ENCODE measurements at places on chromosomes 1 and 21. TPM values are rescaled to one million over a fixed set of nuclear protein-coding genes. Genes with fewer than 3 reads are reported as not detected.

C1orf21 gene
- total RNA-seq, result 75.7 TPM

ANXA9 gene
- not detected for total RNA-seq

RXFP4 gene
- total RNA-seq, result not detected

SUCO gene
- 22.7 TPM for total RNA-seq

ADAMTS5 gene
- 1.8 TPM for total RNA-seq

PDPN gene
- total RNA-seq, result 45.1 TPM

KRTAP10-12 gene
- not detected for total RNA-seq

ETV3L gene
- total RNA-seq, result not detected

TRIM67 gene
- 0.09 TPM for total RNA-seq

- no peaks in the 10 kb centered on the region for H3K27me3 ChIP-seq
- no peaks in the 10 kb centered on the region for H3K4me1 ChIP-seq
- H3K36me3 ChIP-seq, result no peaks in the 10 kb centered on the region
- no peak for DNase-seq
- no peak overlapping the region for H3K4me3 ChIP-seq
- H3K27ac ChIP-seq, result no peak overlapping the region
Measured at GRCh38 chr21:42503711-42504110, 7.7 kb upstream of the RSPH1 start.

DNA sequence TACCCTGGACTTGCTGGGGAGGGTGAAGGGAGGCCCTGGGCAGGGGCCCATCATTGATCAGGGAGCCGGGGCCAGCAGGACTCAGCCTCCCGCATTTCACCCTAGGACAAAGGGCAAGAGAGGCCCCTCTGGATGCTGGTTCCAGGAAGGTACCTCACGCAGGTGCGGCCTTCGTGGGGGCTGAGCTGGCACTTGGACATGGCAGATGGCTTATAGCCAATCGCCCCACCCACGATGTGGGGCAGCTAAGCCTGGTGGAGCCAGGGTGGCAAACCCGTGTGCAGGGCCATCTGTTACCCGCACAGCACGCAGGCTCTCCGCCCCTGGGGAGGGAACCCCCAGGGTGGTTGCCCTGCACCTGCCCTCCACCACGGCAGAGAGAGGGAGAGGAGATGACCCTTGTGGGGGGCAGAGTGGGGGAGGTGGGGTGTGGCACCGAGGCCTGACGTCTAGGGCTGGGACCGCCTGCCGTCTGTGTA is 2.5 kb downstream of the TFF3 start:
- no peaks in the 10 kb centered on the region for H3K36me3 ChIP-seq
- no peaks in the 10 kb centered on the region for H3K4me1 ChIP-seq
- no peak overlapping the region for H3K4me3 ChIP-seq
- H3K27me3 ChIP-seq, result peaks cover 33% of the 10 kb centered on the region
- DNase-seq, result no peak

GRCh38 chr21:34536820-34537219 is 24.8 kb upstream of the KCNE1 start:
- H3K27ac ChIP-seq, result no peak overlapping the region
- no peak for DNase-seq
- H3K4me3 ChIP-seq, result no peak overlapping the region
- no peaks in the 10 kb centered on the region for H3K27me3 ChIP-seq
- peaks cover 19% of the 10 kb centered on the region for H3K4me1 ChIP-seq
- no peaks in the 10 kb centered on the region for H3K36me3 ChIP-seq

DNA sequence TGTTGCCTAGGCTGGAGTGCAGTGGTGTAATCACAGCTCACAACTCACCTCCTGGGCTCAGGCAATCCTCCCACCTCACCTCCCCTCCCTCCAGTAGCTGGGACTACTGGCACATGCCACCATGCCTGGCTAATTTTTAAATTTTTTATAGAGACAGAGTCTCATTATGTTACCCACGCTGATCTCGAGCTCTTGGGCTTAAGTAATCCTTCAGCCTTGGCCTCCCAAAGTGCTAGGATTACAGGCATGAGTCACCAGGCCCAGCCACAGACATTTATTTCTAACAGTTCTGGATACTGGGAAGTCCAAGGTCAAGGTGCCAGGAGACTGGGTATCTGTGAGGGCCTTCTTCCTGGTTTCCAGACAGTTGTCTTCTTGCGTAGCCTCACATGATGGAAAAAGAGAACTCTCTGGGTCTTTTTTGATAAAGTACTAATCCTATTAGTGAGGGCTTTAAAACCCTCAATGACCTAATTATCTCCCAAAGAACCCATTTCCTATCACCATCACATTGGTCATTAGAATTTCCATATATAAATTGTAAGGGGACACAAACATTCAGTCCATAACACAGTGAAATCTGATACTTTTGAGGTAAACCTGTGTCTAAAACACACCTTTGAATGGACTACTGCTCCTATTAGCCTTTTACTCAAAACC is 67.9 kb downstream of the PHACTR4 start:
- H3K36me3 ChIP-seq, result no peaks in the 10 kb centered on the region
- no peaks in the 10 kb centered on the region for H3K27me3 ChIP-seq
- peak overlapping the region; percentile 58 for H3K4me3 ChIP-seq
- no peak for DNase-seq

- no peak overlapping the region for H3K4me3 ChIP-seq
- no peaks in the 10 kb centered on the region for H3K27me3 ChIP-seq
- H3K27ac ChIP-seq, result no peak overlapping the region
- no peaks in the 10 kb centered on the region for H3K4me1 ChIP-seq
Measured at GRCh38 chr1:172997941-172998361, 52.8 kb downstream of the TNFSF18 start.

GRCh38 chr1:86016076-86016759 is 140.4 kb downstream of the COL24A1 start:
- no peak overlapping the region for H3K4me3 ChIP-seq
- H3K36me3 ChIP-seq, result no peaks in the 10 kb centered on the region
- no peak for DNase-seq
- H3K4me1 ChIP-seq, result no peaks in the 10 kb centered on the region

GRCh38 chr1:240612811-240613210 is 856 bp upstream of the GREM2 start:
- no peak overlapping the region for H3K4me3 ChIP-seq
- peaks cover 49% of the 10 kb centered on the region for H3K27me3 ChIP-seq
- H3K4me1 ChIP-seq, result peaks cover 10% of the 10 kb centered on the region
- no peak overlapping the region for H3K27ac ChIP-seq

GRCh38 chr21:43343992-43344886 is 82.7 kb downstream of the SIK1 start:
- DNase-seq, result no peak
- H3K36me3 ChIP-seq, result no peaks in the 10 kb centered on the region
- H3K27me3 ChIP-seq, result no peaks in the 10 kb centered on the region

- H3K27me3 ChIP-seq, result no peaks in the 10 kb centered on the region
- H3K36me3 ChIP-seq, result peaks cover 96% of the 10 kb centered on the region
- DNase-seq, result no peak
- H3K27ac ChIP-seq, result no peak overlapping the region
Measured at GRCh38 chr21:45279446-45280177, 8.1 kb downstream of the POFUT2 start.

GRCh38 chr1:31701091-31701736 is 2.6 kb downstream of the COL16A1 start:
- no peaks in the 10 kb centered on the region for H3K27me3 ChIP-seq
- no peak overlapping the region for H3K4me3 ChIP-seq
- H3K4me1 ChIP-seq, result peaks cover 58% of the 10 kb centered on the region
- peak overlapping the region; percentile 90 for H3K27ac ChIP-seq
- peaks cover 20% of the 10 kb centered on the region for H3K36me3 ChIP-seq

DNA sequence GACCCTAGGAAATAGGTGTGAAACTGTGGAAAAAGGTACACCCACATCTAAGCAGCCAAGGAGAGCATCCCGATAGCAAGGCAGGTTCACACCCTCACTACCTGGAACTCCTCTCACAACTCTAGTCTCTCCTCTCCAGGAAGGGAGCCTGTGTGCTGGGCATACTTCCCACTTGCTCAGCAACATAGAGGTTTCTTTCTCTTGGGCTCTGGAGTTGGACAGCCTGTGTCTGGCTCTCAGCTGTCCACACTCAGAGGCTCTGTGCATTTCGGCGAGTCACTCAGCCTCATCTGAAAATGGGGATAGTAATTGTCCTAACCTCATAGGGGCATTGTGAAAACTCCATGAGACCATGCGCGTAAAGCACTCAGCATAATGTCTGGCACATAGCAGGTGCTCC is 29.6 kb upstream of the VWA5B1 start:
- H3K36me3 ChIP-seq, result no peaks in the 10 kb centered on the region
- H3K27ac ChIP-seq, result no peak overlapping the region
- H3K4me1 ChIP-seq, result no peaks in the 10 kb centered on the region

- H3K4me1 ChIP-seq, result peaks cover 6% of the 10 kb centered on the region
- no peak for DNase-seq
- no peaks in the 10 kb centered on the region for H3K27me3 ChIP-seq
- no peak overlapping the region for H3K4me3 ChIP-seq
- no peak overlapping the region for H3K27ac ChIP-seq
Measured at GRCh38 chr1:246157516-246157915, 349.6 kb downstream of the SMYD3 start.

DNA sequence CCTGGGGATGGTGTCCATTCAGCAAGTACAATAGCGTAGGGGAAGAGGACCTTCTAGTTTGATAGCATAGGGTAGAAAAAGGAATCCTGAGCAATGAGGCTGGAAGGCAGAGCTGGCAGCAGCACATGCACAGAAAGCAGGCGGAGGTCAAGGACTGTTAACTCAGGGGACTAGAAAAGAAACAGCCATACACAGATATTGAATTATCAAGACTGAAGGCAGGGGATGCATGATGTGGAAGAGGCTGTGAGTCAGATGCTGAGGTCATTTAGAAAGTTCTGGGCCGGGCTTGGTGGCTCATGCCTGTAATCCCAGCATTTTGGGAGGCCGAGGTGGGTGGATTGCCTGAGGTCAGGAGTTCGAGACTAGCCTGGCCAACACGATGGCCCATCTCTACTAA is 65.6 kb downstream of the OPTC start:
- H3K27ac ChIP-seq, result peak overlapping the region; percentile 67
- H3K4me1 ChIP-seq, result peaks cover 41% of the 10 kb centered on the region
- no peaks in the 10 kb centered on the region for H3K27me3 ChIP-seq

GRCh38 chr1:224528900-224529299 is 87.2 kb upstream of the CNIH3 start:
- no peak overlapping the region for H3K4me3 ChIP-seq
- no peaks in the 10 kb centered on the region for H3K36me3 ChIP-seq
- H3K4me1 ChIP-seq, result no peaks in the 10 kb centered on the region
- DNase-seq, result no peak
- no peaks in the 10 kb centered on the region for H3K27me3 ChIP-seq
- H3K27ac ChIP-seq, result no peak overlapping the region

DNA sequence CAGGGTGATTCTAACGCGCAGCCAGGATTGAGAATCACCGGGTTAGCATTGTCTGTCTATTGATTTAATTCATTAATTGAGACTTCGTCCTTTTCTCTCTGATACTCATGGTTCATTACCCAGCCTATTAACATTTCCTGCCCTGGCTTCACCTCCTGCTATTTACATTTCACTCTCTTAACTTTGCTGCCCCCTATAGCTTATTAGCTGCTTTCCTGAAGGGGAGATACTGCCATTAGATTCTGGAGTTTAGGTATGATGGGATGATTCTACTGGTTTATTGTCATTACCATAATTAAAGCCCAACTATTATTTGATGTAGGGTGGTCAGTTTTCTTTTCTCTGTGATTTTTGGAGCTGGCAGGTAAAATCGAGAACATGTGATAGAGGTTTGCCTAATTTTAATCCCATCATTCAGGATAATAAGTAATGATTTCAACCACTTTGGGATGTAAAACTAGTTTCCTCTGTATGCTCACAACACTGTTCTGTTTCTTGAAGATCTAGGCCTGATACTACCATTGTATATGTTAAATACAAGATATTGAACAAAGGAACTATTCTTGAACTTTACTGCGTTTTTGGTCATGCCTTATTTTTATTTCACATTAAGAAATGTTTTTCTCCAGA is 6.4 kb downstream of the PPP2R5A start:
- no peaks in the 10 kb centered on the region for H3K27me3 ChIP-seq
- DNase-seq, result no peak
- H3K36me3 ChIP-seq, result no peaks in the 10 kb centered on the region

- no peaks in the 10 kb centered on the region for H3K4me1 ChIP-seq
- DNase-seq, result no peak
- H3K27ac ChIP-seq, result no peak overlapping the region
- H3K36me3 ChIP-seq, result no peaks in the 10 kb centered on the region
- H3K27me3 ChIP-seq, result no peaks in the 10 kb centered on the region
Measured at GRCh38 chr1:215458104-215458503, 109.0 kb upstream of the KCTD3 start.

GRCh38 chr21:39055167-39055767 is 128.0 kb downstream of the PSMG1 start:
- H3K36me3 ChIP-seq, result no peaks in the 10 kb centered on the region
- DNase-seq, result no peak
- peaks cover 23% of the 10 kb centered on the region for H3K4me1 ChIP-seq
- no peak overlapping the region for H3K4me3 ChIP-seq
- H3K27ac ChIP-seq, result peak overlapping the region; percentile 75

DNA sequence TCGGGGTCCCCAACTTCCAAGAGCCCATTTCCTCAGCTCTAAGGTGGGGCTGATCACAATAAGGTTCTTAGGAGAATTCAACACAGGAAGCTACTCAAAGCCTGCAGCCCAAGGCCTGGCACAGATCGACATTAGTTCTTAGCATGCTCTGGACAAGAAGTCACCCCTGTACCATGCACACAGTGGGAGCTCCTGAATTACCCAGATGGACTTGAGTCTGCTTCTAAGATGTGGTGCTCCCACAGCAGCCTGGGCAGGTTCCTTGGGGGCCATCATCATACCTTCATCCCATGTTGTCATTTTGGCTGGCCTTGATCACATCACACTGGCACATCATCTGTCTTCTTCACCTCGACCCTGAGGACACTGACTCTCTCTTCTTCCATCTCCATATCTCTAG is 153.3 kb upstream of the VAMP3 start:
- no peak overlapping the region for H3K27ac ChIP-seq
- H3K4me3 ChIP-seq, result no peak overlapping the region
- no peak for DNase-seq
- no peaks in the 10 kb centered on the region for H3K36me3 ChIP-seq
- H3K27me3 ChIP-seq, result no peaks in the 10 kb centered on the region
- peaks cover 41% of the 10 kb centered on the region for H3K4me1 ChIP-seq

GRCh38 chr1:109814993-109815786 is 51.5 kb upstream of the EPS8L3 start:
- H3K27me3 ChIP-seq, result no peaks in the 10 kb centered on the region
- no peak for DNase-seq
- no peaks in the 10 kb centered on the region for H3K36me3 ChIP-seq
- peaks cover 20% of the 10 kb centered on the region for H3K4me1 ChIP-seq
- no peak overlapping the region for H3K27ac ChIP-seq
- H3K4me3 ChIP-seq, result no peak overlapping the region

DNA sequence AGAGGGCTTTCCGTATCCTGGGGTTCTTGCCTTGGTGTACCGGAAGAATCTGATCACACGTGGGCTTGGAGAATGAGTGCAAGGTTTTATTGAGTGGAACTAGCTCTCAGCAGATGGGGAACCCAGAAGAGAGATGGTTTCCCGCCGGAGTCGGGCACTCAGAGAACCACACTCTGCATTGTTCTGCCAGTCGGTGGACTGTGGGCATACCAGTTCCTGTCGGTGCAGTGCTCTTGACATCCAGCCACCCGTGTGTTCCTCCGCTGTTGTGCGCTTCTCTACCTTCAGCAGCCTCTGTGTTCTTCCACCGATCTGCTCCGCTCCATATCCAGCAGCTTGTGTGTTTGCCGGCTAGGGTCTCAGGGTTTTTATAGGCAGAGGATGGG is 10.8 kb upstream of the PPIE start:
- H3K36me3 ChIP-seq, result no peaks in the 10 kb centered on the region
- no peaks in the 10 kb centered on the region for H3K4me1 ChIP-seq
- no peak overlapping the region for H3K4me3 ChIP-seq

- H3K36me3 ChIP-seq, result no peaks in the 10 kb centered on the region
- H3K4me1 ChIP-seq, result no peaks in the 10 kb centered on the region
- no peak overlapping the region for H3K27ac ChIP-seq
- no peak for DNase-seq
Measured at GRCh38 chr1:223669003-223669795, 3.7 kb upstream of the CAPN8 start.

- H3K36me3 ChIP-seq, result no peaks in the 10 kb centered on the region
- DNase-seq, result no peak
- H3K4me1 ChIP-seq, result peaks cover 13% of the 10 kb centered on the region
- no peaks in the 10 kb centered on the region for H3K27me3 ChIP-seq
- no peak overlapping the region for H3K4me3 ChIP-seq
Measured at GRCh38 chr1:168442931-168443330, 100.9 kb downstream of the XCL2 start.
